Neuronal stem cell (in vitro differentiated cells): ENCODE measurements at places on chromosomes 11 and 22.

DNA sequence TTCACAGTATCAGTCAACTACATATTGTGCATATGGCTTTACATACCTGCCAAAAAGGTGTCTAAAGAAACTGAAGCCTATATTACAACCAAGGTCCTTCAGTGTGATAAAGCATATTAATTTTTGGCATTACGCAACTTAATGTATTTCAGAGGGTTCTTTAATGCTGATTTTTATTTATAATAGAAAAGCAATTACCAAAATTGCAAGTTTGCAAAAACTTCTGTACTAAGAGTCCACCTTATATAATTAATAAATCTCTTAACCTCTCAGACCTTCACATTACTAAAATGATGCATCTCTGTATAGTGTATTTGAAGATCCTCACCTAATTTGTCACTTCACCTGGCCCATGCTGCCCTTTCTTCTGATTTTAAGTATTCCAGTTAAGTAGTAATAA lies 128.6 kb downstream of the GUCY1A2 start:
- DNase-seq = no peak
- no peaks in the 10 kb centered on the region for H3K4me1 ChIP-seq
- H3K27ac ChIP-seq = no peak overlapping the region
- no peak overlapping the region for H3K4me3 ChIP-seq
- H3K27me3 ChIP-seq = no peaks in the 10 kb centered on the region
- no peaks in the 10 kb centered on the region for H3K36me3 ChIP-seq

GRCh38 chr11:108915666-108916065 lies 250.8 kb downstream of the DDX10 start:
- peaks cover 5% of the 10 kb centered on the region for H3K4me1 ChIP-seq
- no peaks in the 10 kb centered on the region for H3K36me3 ChIP-seq
- no peak overlapping the region for H3K27ac ChIP-seq
- DNase-seq = no peak

GRCh38 chr11:35307221-35307621 lies 112.1 kb downstream of the SLC1A2 start:
- no peaks in the 10 kb centered on the region for H3K27me3 ChIP-seq
- no peaks in the 10 kb centered on the region for H3K4me1 ChIP-seq
- no peak overlapping the region for H3K4me3 ChIP-seq
- no peak for DNase-seq
- no peaks in the 10 kb centered on the region for H3K36me3 ChIP-seq
- H3K27ac ChIP-seq = no peak overlapping the region

DNA sequence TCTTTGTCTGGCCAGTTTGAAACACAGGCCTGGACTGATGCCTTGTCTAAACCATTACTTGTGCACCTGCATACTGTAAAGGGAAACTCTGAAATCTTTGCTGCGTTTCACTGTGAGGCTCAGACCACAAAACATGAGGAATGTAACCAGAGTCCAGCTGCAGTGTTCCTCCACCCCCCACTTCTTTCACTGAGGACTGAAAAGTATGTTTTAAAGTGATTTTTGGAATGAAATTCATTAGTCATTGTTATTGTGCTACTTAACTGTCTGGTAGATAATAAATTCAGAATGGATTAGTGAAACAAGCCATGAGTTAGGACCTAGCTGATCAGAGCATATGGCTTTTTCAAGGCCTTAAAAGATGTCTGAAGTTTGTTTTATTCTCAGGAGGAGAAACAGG lies 181.2 kb downstream of the WNT11 start:
- H3K27ac ChIP-seq = no peak overlapping the region
- H3K36me3 ChIP-seq = peaks cover 19% of the 10 kb centered on the region
- H3K4me3 ChIP-seq = no peak overlapping the region
- no peaks in the 10 kb centered on the region for H3K27me3 ChIP-seq

- H3K27ac ChIP-seq = no peak overlapping the region
- peaks cover 27% of the 10 kb centered on the region for H3K27me3 ChIP-seq
- DNase-seq = no peak
- no peaks in the 10 kb centered on the region for H3K36me3 ChIP-seq
- H3K4me3 ChIP-seq = no peak overlapping the region
Observed at GRCh38 chr11:69017951-69018350, 4.9 kb upstream of the MRGPRF start.
